PC-9 (cell line): ENCODE measurements at places on chromosomes 11 and 22.
A peak's percentile ranks its signal among the peaks of the same experiment; 100 is the strongest.

DNA sequence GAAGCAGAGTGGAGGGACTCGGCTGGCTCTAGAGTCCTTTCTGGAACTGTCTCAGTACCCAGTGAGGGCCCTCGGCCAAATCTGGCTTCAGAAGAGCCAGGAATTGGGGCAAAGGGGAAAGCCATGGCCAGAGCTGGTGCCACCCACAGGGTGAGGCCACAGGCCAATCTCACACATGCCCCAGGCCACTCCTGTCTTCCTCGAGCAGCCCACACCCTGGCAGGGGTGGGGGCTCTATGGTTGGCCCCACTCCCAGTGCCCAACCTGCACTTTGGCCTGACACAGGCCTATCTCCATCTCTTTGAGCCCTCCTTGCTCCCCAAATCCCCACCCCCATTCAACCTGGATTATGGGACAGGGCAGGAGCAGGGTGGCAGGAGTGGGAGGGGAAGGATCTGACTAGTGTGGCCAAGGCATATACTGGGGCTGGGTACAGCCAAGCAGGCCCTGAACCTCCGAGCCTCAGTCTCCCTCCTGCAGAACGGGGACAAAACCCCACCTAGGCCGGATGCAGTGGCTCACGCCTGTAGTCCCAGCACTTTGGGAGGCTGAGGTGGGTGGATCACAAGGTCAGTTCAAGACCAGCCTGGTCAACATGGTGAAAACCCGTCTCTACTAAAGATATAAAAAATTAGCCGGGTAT lies 6.9 kb downstream of the TST start:
- peak; percentile 55 for DNase-seq

DNA sequence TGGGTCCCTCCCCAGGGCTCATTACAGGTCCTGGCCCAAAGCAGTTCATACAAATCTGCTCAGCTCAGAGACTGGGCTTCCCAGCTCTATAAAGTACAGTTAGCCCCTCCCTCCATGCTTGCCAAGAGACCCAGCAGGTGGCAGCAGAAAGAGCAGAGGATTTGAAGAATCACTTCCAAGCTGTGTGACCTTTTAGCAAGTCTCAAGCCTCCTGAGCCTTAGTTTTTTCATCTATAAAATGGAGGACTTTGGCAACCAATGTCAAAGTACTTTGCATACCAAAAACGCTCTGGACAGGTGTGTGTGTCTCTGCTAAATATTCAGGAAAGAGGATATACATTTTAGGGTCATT lies 26.6 kb downstream of the RELT start:
- DNase-seq = no peak

- no peak for DNase-seq
Observed at GRCh38 chr22:46147471-46148267, 2.7 kb upstream of the PPARA start.

GRCh38 chr11:830295-831117 lies 2.2 kb upstream of the CD151 start:
- DNase-seq = no peak

- DNase-seq = no peak
Observed at GRCh38 chr11:102449651-102450570, 2.7 kb downstream of the TMEM123 start.
